Common myeloid progenitor, CD34-positive (primary cell): ENCODE measurements at places on chromosomes 3 and 15.

DNA sequence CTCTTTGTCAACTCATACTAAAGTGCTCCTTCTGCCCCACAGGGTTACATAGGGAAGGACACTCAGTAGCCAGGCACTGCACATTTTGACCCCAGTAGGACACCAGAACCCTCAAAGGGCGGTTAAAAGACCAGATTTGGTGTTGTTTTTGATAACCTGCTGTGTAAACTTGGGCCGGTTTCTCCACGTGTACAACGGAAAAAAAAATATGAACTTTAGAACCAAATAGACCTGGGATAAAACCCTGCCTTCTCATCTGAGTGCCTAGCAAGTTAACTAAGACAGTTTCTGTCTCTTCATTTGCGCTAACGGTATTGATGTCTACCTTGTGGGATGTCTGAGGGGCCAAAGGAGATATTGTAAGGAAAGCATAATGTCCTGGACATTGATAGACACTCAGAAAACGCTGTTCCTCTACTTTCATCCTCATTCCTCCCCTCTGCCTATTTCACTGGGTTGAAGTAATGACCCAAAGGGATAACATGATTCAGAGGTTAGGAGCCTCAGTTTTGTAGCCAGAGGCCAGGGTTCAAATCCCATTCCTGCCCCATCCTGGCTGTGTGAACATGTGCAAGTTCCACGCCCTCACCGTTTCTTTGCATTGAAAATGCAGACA is 155.9 kb upstream of the LPP start:
- no peak for DNase-seq

- DNase-seq = peak; percentile 21
Observed at GRCh38 chr15:51094606-51095569, at the start of gene TNFAIP8L3. TSS of gene TNFAIP8L3 (minus strand) at chr15:51094906. CDS start at chr15:51094595, 311 bp downstream.

DNA sequence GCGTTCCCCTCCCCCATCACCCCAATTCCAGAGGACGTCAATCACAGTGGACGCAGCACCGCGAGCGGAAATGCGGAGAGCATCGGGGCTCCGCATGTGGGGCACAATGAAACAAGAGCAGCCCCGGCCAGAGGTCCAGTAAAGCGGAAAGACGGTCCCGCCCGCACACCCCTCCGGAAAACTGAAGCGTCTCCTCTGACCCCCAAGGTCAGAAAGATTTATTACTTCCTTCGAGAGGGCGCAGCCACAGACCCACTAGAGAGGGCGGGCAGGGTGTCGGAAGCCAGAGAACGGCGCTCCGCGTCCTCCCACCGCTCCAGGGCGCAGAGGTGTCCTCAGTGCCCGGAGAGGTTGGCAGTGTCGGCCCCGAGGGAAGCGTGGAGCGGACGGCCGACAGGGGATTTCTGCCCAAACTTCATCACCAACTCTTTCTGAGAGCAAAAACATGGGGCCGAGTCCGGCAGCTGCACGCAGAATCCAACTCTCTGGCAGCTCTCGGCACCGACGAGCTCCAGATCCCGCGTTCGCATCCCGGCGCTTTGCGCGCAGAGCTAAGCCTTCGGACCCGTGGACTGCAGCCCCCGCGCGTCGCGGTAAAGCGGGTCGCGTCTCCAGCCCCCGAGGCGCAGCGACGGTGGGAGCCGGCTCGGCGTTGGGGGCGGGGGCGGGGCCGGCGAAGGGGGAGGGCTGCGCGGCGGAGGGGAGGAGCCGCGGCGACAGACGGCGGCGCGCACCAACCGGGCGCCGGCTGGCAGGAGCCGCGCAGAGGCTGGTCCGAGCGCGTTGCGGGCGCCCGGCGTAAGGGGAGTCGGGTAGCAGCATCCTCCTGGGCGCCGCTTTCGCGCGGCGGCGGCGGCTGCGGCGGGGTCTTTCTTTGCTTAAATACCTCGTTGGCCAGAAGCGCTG is at the start of gene CHST2:
CHST2 (plus strand) TSS at position 763 of the 906 bp plus-strand sequence. CDS start 1,046 bp downstream, outside the sequence.
- DNase-seq = peak; percentile 87

- DNase-seq = no peak
Observed at GRCh38 chr15:57827971-57828370, 121.5 kb downstream of the POLR2M start.

DNA sequence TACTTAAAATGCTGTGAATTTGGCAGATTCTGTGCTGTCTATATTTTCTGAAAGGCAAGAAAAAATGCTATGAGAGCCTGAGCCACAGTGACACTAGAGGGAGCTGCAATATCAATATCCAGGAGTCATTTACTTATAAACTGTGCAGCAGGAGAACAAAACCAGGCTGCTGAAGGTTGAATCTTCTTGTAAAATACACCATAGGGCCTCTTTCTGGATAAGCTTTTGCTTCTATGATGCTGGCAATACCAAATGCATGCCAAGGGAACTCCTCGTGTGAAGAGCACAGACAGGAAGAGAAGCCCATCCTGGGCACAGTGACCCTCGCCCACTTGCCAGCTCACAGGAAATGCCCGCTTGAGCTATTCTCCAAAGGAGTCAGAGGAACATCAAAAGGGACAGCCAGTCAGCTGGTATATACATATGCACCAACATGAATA is 48.0 kb upstream of the TSPAN3 start:
- DNase-seq = peak; percentile 81
